ENCODE measurements at places on chromosomes 7 and 10.

GRCh38 chr10:34098821-34099567 is 716.1 kb downstream of the PARD3 start:
- DNase-seq, result peak; percentile 8

DNA sequence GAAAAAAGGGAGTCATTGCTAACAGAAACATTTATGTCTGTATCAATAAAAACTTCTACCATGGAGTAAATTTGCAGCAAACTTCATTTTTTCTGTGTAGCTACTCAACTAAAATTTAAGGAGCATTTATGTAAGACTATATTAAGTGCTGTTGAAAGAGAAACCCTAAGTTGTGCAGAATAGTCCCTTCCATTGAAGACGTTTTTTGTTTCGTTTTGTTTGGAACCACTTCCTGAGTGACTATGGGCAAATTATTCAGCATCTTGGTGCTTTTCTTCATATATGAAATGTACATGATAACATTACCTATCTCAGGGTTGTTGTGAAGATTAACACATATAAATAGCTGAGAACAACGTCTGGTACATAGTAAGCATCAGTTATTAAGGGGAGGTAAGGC is 24.3 kb downstream of the SEM1 start:
- no peak for DNase-seq

DNA sequence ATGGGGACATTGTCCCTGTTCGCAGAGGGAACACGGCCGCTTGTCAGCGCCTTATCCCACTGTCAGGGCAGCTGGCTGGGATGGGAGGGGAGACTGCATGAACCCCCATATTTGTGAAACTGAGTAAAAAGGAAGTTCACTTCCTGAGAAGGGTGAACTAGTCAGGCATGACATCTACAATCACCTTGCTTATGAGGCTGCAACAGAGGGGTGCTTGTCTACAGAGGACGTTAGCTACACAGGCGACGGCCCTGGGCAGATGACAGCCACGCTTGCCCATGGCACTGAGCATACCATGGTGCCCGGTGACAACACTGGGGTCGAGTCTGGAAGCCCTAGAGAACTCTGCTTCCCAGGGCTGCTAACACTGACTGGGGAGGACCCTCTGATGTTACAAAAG is 46.0 kb upstream of the KDM7A start:
- DNase-seq, result no peak

DNA sequence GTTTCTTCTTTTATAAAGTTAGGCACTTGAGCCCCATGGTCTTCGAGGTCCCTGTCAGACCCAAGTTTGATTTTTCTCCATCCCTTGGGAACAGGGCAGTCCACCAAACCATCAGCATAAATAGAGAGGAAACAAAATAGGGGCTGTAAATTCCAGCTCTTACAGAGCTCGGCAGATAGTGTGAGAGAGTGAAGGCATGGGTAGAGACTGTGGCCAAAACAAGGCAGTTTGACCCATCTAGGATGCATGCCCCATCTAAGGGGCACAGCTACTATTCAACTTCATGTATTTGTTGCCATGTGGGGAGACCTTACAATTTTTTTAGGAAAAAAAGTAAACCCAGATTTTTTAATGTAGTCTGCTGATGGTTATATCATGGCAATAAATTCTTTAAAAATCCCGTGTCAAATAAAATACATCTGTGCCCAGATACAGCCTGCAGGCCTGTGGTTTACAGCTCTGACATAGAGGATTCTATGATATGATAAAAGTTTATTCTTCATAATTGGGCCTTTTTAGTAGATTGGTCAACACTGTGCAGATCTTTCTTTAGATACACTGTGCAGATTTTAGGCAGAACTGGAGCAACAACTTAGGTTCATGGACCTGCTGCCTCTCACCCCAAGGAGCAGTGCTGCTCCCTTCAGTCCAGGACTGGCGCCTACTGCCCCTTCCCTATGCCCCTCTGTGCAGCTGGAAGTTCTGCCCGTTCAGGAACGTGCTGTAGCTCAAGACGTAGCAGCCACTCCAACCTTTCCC is 5.3 kb downstream of the PPP1R3C start:
- DNase-seq, result no peak

GRCh38 chr10:70175516-70175915 is 5.2 kb upstream of the SAR1A start:
- DNase-seq, result no peak

GRCh38 chr10:22927166-22927565 is 687 bp upstream of the ARMC3 start:
- DNase-seq, result no peak

DNA sequence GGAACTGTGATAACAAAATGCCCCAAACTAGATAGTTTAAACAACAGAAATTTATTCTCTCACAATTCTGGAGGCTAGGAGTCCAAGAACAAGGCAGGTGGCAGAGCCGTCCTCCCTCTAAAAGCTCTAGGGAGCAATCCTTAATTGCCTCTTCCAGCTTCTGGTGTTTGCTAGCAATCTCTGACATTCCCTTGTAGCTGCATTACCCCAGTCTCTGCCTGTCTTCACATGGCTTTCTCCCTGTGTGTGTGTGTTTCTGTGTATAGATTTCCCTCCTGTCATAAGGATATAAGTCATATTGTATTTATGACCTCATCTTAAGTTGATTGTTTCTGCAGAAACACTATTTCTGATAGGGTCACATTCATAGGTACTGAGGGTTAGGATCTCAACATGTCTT is 177.5 kb downstream of the WNT2 start:
- DNase-seq, result no peak

DNA sequence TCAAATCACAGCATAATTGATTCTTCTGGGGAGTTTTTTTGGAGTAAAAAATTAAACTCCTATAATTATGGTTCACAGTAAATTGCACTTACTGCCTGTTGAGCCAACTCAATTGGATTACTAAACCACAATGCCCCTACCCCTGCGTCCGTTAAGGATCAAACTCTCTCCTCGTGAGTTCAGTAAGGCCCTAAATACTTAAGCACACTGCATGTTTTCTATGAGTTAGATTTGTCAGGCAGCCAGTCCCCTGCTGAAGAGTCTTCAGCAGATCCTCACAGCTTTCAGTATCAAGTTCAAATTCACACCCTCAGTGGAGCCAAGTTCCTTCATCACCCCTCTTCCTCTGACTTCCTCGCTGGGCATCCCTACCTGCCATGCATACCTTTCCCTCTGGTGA is 275.0 kb upstream of the BMPER start:
- no peak for DNase-seq

DNA sequence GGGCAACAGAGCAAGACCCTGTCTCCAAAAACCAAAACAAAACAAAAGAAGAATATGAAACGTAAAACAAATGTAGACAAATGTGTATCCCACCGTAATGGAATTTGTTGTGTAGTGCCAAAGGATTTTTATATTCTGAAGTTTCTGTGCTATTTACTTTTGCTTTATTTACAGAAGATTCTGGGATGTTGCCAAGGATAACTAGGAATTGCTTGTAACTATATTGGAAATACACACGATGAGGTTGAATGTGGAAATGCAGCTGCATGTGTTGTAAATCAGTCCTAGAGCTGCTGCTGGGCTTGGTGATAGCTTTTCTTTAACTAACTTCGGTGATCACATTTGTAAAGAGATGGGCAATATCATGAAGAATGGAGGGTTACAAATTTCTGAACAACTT is 39.5 kb downstream of the GALNT17 start:
- DNase-seq, result no peak

GRCh38 chr7:66306243-66306642 is 101.1 kb downstream of the TPST1 start:
- DNase-seq, result no peak

DNA sequence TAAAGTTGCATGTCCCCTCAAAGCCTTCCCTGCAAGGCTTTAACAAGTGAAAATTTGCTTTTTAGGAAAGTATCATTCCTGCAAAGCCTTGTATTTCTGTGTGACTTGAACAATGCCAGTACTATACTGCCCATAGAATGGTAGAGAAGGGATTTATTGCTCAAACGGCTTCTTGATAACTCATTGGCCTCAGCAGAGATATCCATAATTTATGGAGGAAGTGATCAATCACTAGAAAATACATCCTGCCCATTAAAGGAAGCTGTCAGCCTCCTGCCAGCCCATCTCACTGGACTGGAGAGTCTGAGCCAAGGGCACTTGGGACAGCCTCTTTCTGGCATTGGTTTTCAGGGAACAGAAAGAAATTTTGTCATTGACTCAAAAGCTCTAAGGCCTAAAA is 152.6 kb downstream of the XPNPEP1 start:
- DNase-seq, result no peak

DNA sequence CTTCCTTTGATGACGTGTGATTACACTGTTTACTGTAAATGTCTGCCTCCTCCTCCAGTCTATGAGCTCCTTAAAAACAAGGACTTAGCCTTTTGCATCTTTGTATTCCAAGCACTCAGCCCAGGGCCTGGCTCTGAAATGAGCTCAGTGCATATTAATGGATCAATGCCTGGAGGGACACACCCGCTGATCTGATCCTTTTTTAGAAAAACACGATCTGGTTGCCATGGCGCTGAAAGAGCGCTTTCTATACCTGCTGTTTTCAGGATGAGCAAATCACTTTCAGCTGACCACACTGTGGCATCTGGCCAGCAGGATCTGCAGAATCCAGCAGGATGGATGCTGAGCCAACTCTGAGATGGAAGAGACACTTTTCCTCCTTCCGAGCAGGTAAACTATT is 37.8 kb upstream of the GARS1 start:
- DNase-seq, result no peak

GRCh38 chr7:101768280-101768679 is 49.1 kb upstream of the CUX1 start:
- DNase-seq, result no peak

GRCh38 chr7:158684329-158684728 is 20.3 kb downstream of the NCAPG2 start:
- DNase-seq, result no peak
